ENCODE measurements at places on chromosomes 11 and 22.

GRCh38 chr11:2128511-2129307 lies 10.5 kb downstream of the IGF2 start:
- no peak for DNase-seq

- no peak for DNase-seq
Observed at GRCh38 chr11:211295-211694, 3.8 kb downstream of the RIC8A start.

GRCh38 chr11:3642071-3642951 lies 519 bp upstream of the ART5 start:
- DNase-seq: peak; percentile 75

- DNase-seq: no peak
Observed at GRCh38 chr11:17263769-17264168, 12.8 kb upstream of the NUCB2 start.

DNA sequence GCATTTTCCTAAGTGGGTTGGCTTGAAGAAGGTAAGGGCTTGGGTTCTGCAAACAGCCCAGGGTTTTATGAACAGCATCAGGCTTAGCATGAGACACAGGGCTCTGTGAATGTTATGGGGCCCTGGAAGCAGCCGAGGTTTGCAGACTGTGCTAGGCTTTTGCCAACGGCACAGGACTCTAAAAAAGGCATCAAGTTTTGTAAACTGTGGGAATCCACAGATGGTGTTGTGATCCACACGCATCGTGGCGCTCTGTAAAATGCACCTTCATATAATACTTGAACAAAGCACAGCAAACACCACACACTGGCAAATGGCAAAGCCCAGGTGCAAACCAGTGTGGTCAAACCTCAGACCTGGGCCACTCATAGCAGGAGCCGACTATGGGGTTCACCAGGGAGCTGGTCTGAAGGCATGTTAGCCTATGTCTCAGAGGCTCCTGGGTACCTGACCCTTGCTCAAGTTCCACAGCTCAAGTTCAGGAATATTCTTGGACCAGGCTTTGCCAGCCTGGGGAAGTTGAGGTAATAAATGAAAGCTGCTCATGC lies 2.4 kb upstream of the SLCO2B1 start:
- no peak for DNase-seq

All from stimulated activated CD4-positive, alpha-beta T cell treated with anti-CD3 and anti-CD28 coated beads, Interleukin-4, amount 100 ng/mL, for 24 hours (primary cell).